ENCODE measurements at places on chromosomes 5 and 9. TPM values are rescaled to one million over a fixed set of nuclear protein-coding genes. Genes with fewer than 3 reads are reported as not detected.

The WNT8A gene
- polyA plus RNA-seq: not detected

The SLC35A4 gene
- 41.0 TPM for polyA plus RNA-seq

The GLRA1 gene
- not detected for polyA plus RNA-seq

The COL15A1 gene
- 2.9 TPM for polyA plus RNA-seq

The BDP1 gene
- polyA plus RNA-seq: 7.8 TPM

The DMGDH gene
- polyA plus RNA-seq: 0.55 TPM

The TSPAN17 gene
- polyA plus RNA-seq: 35.6 TPM

The JAKMIP2 gene
- polyA plus RNA-seq: 1.2 TPM

The SAXO1 gene
- 0.02 TPM for polyA plus RNA-seq

The TTLL11 gene
- 4.6 TPM for polyA plus RNA-seq

The PFN3 gene
- polyA plus RNA-seq: not detected

The GOLGA1 gene
- 9.3 TPM for polyA plus RNA-seq

The PPP1R2B gene
- not detected for polyA plus RNA-seq

The IL17B gene
- 0.44 TPM for polyA plus RNA-seq

The LRRC19 gene
- not detected for polyA plus RNA-seq

The COL23A1 gene
- 0.76 TPM for polyA plus RNA-seq

The ABLIM3 gene
- polyA plus RNA-seq: 20.5 TPM

The TPPP gene
- 5.2 TPM for polyA plus RNA-seq

The FGF18 gene
- 1.9 TPM for polyA plus RNA-seq

The SMIM33 gene
- not detected for polyA plus RNA-seq

The EIF4E1B gene
- polyA plus RNA-seq: not detected

The SLC34A1 gene
- polyA plus RNA-seq: not detected

The SPINK13 gene
- polyA plus RNA-seq: not detected

All from lung (tissue), 17 donors.